ENCODE measurements at places on chromosomes 4 and X.

DNA sequence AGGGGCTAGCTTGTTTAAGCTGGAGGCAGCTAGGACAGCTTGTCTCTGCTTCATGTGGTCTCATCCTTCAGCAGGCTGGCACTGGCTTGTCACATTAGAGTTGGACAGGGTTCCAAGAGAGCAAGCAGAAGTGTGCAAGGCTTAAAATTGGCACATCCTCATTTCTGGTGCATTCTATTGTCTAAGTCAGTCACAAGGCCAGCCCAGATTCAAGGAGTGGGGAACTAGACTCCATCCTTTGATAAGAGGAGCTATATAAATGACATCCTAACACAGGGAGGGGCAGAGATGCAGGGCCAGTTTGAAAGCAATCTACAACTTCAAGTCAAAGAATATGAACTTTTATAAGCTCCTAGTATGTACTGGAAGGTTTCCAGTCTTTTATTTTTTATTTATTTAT is 313.2 kb downstream of the PTTG2 start:
- DNase-seq, result no peak

DNA sequence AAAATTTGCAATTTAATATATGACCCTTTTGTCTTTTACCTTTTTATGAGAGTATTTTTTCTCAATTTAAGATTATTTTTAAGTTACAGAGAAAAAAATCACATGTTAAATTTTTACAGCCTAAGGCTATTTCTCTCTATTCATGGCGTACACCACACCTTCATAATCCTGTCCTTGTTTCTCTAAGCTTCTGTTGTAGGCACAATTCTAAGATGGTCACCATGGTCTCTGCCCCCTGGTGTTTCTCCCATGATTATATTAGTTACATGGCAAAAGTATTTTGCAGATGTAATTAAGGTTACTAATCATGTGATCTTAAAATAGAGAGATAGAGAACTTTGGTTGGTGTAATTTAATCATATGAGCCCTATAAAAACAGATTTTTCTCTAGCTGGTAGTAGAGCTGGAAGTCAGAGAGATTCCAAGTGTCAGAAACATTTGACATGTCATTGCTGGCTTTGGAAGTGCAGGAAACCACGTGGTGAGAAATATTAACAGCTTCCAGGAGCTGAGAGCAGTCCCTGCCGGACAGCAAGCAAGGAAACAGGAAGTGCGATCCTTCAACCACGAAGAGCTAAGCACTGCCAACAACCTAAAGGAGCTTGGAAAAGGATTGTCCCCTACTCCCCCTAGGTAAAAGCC is 89.8 kb downstream of the EIF4E start:
- no peak for DNase-seq

GRCh38 chrX:120238933-120239332 is 11.7 kb upstream of the ZBTB33 start:
- DNase-seq, result no peak

DNA sequence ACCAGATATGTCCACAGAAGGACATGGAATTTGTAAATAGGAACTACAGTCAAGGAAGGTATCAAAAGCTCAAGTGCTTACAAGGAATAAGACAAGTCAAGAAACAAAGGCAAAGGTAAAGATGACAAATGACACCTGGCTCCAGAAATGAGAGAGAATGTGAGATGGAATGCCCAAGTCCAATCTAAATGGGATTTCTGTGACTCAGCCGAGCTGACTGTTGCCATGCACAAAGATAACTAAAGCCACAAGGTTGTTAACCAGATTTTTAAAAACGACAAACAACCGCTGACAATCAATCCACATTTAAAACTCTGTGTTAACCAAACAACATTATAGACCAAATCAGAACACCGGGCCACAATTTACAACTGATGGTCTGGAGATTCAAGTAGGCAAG is 1.1 kb downstream of the NFXL1 start:
- no peak for DNase-seq

GRCh38 chr4:150495550-150495949 is 86.4 kb upstream of the MAB21L2 start:
- no peak for DNase-seq

DNA sequence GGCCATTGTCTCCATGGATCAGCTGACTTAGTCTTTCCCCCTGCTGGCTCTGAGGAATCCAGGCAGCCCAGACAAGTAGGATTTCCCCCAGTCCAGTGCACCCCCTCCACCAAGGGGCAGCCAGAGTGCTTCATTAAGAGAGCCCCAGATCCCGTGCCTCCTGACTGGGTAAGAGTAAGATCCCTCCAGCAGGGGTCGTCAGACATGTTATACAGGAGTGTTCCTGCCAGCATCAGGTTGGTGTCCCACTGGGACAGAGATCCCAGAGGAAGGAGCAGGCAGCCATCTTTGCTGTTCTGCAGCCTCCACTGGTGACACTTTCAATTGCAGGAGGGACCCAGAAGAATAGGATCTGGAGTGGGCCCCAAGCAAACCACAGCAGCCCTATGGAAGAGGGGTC is 29.0 kb upstream of the INPP4B start:
- no peak for DNase-seq

DNA sequence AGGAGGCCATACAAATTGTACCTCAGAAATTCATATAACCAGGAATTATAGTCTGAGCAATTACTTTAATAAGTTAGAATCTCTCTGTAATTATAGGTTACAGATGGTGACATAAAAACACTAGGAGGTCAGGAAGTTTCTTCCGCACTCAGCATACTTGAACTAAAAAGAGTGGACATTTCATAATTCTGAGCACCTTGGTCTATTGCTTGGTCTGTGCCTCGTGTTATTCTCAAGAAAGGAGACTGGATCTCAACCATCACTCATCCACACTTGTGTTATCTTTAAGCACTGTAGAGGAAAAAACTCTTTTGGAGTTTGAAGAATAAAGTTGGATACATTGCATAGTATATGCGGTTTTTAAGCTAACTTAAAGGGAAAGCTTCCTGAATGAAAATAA is 91.1 kb downstream of the SYNPO2 start:
- no peak for DNase-seq

DNA sequence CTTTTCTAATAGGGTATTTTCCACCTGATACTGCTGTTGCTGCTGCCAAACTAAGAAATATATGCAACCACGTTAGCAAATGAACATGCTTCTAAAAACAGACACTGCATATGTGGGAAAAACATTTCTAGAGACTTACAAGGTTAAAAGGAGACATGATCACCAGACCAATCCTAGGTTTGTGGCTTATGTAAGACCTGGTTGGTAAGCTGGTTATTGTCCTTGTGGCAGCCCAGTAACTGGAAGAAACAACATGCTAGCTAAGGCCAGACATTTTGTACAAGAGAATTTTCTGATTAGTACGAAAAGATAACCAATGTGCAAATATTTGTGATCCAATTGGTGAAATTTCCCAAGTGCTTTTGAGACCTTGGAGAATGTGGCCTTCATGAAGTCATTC is 112.0 kb downstream of the AFF2 start:
- no peak for DNase-seq

DNA sequence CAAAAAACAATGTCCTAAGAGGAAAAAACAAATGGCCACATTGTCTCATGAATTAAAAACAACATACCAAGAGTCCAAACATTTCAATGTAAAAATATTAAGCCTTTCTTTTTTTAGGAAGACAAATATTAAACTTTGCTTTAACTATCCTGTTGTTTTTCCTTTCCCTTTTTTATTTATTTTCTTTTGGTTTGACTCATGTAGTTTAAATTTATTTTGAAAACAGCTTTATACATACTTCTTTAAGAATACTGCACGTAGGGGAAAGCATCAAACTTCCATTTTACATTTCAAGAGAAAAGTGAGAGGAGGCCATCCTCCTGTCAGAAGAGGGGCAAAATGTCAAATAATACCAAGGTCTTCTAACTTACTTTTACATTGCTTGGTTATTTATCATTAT is 8.7 kb downstream of the GAB1 start:
- DNase-seq, result no peak

- DNase-seq, result no peak
These were observed 115.4 kb upstream of the PUDP start for GRCh38 chrX:7263330-7263729.

- DNase-seq, result no peak
These were observed 576.4 kb upstream of the SLIT2 start for GRCh38 chr4:19675172-19675811.

- DNase-seq, result no peak
These were observed 12.8 kb upstream of the CFAP299 start for GRCh38 chr4:80322716-80323115.

- DNase-seq, result no peak
These were observed 65.6 kb downstream of the ASB9 start for GRCh38 chrX:15204130-15204751.

- peak; percentile 16 for DNase-seq
These were observed 45.5 kb downstream of the VGLL1 start for GRCh38 chrX:136577552-136577951.

DNA sequence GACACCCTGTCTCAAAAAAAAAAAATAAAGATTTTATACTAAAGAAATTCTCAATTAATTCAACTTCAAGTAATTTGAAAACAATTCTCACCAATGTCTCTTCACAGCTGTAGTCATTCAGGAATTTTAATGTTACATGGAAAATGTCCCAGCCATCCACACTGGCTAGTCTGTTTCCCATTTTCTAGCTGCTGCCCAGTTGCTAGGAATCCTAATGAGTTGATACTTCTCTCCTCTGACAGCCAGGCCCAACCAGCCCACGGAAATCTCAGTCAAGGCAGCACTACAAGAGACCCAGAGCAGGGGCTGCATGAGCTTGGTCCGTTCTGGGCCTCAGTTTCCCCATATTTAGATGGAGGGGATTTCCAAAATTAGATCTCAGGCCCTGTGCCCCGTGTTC is 59.1 kb downstream of the CASP3 start:
- DNase-seq, result no peak

DNA sequence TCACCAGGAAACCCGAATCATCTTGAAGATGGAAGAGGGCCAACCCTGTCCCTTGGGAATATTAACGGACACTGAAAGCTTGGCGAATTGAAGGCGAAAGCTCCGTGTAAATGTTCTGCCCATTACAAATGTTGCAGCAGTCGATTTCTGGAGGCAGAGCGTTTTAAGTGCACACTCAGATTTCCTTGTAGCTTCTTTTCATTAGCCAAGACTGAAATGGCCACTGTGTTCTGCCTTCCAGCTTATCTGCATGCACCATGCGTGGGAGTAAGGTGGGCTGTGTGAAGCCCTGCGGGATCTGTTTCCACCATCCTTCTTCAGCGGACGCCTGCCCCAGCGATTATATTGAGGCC is 1.3 kb downstream of the SMIM20 start:
- no peak for DNase-seq

DNA sequence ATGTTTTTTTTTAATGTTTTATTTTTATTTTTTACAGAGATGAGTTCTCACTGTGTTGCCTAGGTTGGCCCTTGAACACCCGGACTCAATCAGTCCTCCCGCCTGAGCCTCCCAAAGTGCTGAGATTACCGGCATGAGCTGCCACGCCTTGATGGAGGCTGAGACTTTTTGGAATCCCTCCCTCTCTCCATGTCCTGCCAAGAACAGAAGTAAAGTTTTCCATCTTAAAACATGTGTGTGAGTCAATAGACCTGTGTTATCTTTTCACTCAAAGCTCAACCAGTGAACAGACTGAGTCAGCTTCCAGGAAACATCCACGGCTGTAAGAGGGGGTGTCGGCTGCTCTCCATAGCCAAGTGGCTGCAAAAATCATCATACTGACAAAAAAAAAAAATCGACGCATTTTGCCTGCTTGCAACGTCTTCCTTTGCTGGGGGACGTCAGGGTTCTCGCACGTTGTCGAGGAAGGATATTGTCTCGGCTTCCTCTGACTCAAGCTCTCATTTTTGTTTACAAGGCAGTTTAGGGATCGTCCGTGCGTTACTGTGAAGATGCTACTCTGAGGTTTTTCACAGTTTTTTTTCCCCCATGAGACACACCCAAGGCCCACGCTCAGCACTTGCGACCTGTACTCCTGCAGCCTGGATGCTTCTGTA is 10.0 kb upstream of the ASMTL start:
- no peak for DNase-seq

- no peak for DNase-seq
These were observed 55.2 kb downstream of the CHST7 start for GRCh38 chrX:46628460-46629371.

- no peak for DNase-seq
These were observed 187.3 kb downstream of the ANAPC10 start for GRCh38 chr4:144910723-144911122.

- no peak for DNase-seq
These were observed 32.7 kb downstream of the DCAF8L2 start for GRCh38 chrX:27622883-27623282.

GRCh38 chrX:55484948-55485347 is 4.7 kb downstream of the USP51 start:
- no peak for DNase-seq

- no peak for DNase-seq
These were observed 2.8 kb downstream of the RENBP start for GRCh38 chrX:153941336-153942252.

DNA sequence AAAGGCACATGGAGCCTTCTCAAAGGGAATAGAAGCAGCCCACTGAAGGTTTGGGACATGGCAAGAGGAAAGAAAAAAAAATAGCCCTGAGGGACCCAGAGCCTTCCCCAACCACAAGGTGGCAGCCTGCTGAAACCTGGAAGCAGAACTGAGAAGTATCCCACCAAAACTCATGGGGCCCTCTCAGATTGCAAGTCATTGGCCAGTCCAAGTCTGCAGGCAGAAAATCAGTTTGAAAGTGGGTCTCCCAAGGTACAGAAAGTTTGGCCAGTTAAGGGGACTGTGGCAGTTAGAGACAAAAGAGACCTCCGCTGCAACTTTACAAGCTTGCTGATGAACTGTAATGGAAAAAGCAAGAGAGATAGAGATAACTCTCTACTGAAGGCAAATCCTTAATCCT is 155.8 kb downstream of the ANTXR2 start:
- DNase-seq, result peak; percentile 32

GRCh38 chr4:100926039-100926717 is 408.4 kb upstream of the EMCN start:
- no peak for DNase-seq

- no peak for DNase-seq
These were observed 270.8 kb downstream of the GRIA3 start for GRCh38 chrX:123454712-123455431.

GRCh38 chr4:110808351-110808878 is 185.5 kb upstream of the PITX2 start:
- no peak for DNase-seq

GRCh38 chrX:580030-580429 is 50.6 kb upstream of the SHOX start:
- DNase-seq, result no peak

- DNase-seq, result no peak
These were observed 64.7 kb upstream of the ACSL1 start for GRCh38 chr4:184890499-184890898.

DNA sequence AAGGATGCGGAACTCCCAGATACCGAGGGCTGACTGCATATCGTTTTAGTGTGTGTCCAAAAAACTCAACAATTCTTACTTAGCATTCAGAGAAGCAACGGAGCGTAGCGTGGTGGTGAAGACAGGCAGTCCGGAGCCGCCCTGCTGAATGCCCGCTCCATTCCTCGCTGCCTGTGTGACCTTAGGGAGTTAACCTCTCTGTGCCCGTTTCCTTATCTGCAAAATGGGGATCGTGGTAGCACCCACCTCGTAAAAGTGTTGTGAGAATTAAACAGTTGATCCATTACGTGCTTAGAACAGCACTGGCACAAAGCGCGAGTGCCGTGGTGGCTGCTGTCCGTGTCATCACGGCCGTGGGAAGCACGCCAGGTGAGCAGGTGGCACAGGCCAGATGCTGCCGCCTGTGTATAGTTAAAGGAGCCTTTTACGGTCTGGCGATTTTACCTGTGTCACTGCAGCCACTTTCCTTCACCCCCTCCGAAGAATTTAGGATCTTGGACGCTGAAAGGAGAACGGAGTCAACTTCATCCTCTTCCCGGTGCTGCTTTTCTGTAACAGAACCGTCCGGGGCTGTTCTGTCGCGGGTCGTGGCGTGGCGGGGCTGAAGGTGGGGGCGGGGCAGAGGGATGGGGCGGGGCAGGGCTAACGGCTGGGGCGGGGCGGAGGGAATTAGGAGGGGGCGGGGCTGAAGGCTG is 885 bp downstream of the CCDC110 start:
- DNase-seq, result no peak
